Right renal cortex interstitium (tissue), 3 donors: ENCODE measurements at places on chromosomes 1 and 21.
A peak's percentile ranks its signal among the peaks of the same experiment; 100 is the strongest.

DNA sequence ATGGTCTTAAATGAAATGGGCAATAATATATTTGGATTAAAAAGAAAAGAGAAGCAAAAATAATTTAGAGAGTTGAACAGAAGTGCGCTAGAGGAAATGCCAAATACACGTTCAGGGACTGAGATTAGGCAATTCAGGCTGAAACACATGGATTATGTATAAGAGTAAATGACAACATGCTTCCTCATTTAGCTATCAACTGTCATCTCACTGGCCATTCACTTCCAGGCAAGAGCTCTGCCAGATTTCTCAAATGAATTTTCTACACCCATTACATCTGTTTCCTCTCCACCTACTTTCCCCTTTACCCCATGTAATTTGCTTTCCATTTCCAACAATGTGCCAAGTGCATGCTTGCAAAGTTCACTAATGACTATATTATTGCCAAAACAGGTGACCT is 582.4 kb downstream of the LTN1 start:
- no peak for DNase-seq

DNA sequence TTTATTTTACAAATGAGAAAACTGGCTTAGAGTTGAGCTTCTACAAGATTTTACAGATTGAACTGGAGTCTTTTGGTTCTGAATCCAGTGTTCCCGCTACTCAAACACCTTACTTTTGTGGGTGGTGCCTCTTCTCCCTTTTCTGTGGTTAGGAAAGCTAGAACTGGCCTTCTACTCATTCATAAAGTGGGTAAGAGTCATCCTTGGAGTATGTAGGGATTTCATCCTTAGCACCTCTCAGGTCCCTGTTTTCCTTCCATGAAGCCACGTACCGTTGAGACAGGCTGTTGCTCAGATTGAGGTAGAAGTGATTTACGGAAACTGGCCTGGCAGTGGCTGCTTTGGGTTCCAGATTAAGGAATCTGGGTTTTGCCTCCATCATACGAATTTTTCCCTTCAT is 35.8 kb downstream of the WNT4 start:
- DNase-seq, result no peak

GRCh38 chr21:42027085-42027821 is 17.1 kb upstream of the ZBTB21 start:
- no peak for DNase-seq

DNA sequence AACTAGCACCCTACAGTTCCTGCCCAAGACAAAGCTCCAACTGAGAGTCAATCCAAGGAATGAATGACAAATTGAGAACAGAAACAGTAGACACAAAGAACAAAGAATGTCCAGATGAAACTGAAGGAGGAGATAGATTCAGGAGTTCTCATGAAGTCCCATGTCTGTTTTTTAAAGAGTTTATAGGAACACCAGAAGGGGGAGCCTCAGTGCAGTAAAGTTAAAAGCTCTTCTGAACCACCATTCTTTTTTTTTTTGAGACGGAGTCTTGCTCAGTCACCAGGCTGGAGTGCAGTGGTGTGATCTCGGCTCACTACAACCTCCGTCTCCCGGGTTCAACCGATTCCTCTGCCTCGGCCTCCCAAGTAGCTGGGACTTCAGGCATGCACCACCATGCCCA is 323.6 kb downstream of the MRPL39 start:
- DNase-seq, result peak; percentile 3

DNA sequence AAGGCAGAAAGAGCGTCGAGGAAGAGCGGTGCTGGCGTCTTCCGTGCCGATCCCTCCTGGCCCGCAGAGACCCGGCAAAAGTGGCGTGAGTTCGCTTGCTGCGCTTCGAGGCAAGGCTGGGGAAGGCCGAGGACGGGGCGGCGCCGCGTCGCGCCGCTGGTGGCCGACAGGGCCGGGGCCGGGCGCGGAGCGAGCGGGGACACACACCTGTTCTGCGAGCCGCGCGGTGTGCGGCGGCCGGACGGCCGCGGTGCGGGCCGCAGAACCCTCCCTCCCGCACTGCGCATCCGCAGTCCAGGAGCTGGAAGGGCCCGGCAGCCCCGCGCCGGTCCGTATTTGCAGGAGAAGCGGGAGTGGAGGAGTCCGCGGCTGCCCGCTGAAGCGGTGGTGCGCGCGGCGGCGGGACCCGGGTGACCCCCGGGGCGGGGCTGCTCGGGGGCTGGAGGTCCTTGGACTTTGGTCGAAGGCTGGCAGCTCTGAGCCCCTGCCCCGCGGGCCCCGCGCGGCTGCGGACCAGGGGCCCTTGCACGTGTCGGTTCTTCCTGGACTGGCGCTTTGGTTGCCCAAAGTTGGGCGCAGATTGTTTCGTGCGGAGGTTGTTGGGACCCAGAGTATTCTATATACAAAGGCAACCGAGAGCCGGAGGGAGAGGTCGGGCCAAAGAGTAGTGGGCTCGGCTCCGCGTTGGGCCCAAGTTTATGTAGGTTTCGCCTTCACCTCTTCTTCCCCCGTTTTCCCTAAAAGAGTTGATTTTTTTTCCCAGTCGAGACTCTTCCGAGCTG is 2.6 kb downstream of the RNF220 start:
- no peak for DNase-seq

DNA sequence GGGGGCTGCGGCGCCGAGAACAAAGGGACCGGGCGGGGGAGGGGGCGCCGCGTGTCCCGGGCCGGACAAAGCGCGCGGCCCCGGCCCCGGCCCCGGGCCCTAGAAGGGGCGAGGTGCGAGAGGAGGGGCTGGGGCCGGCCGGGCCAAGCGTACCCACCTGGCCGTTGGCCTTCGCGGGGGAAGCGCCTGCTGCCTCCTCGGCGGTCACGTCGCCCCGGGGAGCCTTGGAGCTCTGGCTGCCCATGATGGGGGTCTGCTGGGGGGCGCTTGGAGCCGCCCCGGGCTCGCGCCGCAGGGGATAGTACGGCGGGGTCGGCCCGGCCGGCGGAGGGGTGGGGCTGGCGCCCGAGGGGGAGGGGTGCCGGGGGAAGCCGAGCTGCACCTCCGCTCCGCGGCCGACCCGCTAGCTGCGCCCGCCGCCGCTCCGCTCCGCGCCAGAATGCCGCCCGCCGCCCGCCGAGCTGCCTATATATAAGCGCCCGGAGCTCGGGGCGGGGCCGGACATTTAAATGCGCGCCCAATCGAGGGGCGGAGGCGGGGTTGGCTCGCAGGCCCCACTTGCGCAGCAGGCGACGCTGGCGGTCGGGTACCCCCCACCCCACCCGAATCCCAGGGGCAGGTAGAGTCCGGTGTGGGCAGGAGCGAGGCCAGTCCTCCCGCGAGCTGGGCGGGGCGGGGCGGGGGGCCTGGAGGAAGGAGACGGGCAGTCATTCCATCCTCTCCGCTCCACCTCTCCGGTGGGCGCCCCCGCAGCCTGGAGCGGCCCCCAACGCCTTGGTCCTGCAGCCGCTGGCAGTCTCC is at the start of gene MARCKSL1:
Gene MARCKSL1, minus strand, starts transcription at position 444 of the 801 bp plus-strand sequence. Its CDS starts 200 bp downstream, at position 244.
- DNase-seq, result peak; percentile 66

- DNase-seq, result no peak
Measured at GRCh38 chr1:244837597-244838258, 2.3 kb downstream of the COX20 start.

DNA sequence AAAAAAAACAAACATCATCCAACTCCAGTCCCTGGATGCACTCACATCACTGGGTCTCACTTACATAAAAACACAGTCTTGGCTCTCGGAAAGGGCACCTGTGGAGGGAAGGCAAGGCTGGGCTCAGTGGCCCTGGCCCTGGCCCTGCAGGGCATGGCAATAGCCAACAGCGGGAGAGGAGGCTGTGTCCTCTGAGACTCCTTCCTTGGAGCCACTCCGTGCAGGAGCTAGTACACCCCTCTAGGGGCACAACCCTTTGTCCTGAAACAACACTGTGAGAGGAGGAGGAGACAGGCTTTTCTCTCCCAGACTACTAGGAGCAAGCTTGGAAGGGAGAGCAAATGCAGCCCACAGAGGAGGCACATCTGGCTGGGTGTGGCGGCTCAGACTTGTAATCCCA is 28.0 kb downstream of the URB1 start:
- DNase-seq, result no peak

GRCh38 chr1:204102739-204103430 is 30.0 kb downstream of the SOX13 start:
- no peak for DNase-seq
